ENCODE measurements at places on chromosomes 13 and 19. TPM values are rescaled to one million over a fixed set of nuclear protein-coding genes. Genes with fewer than 3 reads are reported as not detected.

The NCR1 gene
- not detected for total RNA-seq

The CERS1 gene
- 1.5 TPM for total RNA-seq

The RNF225 gene
- under 0.01 TPM for total RNA-seq

The ZNF790 gene
- total RNA-seq, result 9.2 TPM

DNA sequence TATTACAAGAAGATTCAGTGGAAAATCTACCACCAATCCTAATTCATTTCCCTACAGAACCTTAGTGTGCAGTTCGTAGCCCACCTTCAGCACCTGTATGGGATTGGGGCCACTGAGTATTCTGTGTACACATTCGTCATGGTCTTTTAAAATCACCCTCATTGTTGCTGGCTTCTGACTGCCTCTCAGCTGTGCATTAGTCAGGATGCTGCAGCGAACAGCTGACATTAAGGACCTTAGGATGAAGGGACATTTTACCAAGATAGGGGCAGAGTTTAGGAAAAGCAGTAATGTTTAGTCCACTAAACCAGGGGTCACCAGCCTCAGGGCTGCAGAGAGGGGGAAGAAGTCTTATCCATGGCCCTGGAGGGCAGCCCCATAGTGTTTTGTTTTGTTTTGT, 176.5 kb downstream of the COL4A1 start:
- H3K36me3 ChIP-seq, result no peaks in the 10 kb centered on the region
- no peaks in the 10 kb centered on the region for H3K27me3 ChIP-seq
- DNase-seq, result no peak
- no peak overlapping the region for H3K27ac ChIP-seq

- DNase-seq, result peak; percentile 24
- peak within 1 kb of the TSS; percentile 74 for H3K4me3 ChIP-seq
- no peaks in the 10 kb centered on the region for H3K36me3 ChIP-seq
- H3K27ac ChIP-seq, result peak within 1 kb of the TSS; percentile 89
- H3K4me1 ChIP-seq, result peaks cover 7% of the 10 kb centered on the region
- H3K27me3 ChIP-seq, result no peaks in the 10 kb centered on the region
Measured at GRCh38 chr13:27171244-27171826, at the start of gene USP12. USP12 (minus strand) TSS chr13:27171811; CDS start chr13:27171639, 172 bp downstream.

DNA sequence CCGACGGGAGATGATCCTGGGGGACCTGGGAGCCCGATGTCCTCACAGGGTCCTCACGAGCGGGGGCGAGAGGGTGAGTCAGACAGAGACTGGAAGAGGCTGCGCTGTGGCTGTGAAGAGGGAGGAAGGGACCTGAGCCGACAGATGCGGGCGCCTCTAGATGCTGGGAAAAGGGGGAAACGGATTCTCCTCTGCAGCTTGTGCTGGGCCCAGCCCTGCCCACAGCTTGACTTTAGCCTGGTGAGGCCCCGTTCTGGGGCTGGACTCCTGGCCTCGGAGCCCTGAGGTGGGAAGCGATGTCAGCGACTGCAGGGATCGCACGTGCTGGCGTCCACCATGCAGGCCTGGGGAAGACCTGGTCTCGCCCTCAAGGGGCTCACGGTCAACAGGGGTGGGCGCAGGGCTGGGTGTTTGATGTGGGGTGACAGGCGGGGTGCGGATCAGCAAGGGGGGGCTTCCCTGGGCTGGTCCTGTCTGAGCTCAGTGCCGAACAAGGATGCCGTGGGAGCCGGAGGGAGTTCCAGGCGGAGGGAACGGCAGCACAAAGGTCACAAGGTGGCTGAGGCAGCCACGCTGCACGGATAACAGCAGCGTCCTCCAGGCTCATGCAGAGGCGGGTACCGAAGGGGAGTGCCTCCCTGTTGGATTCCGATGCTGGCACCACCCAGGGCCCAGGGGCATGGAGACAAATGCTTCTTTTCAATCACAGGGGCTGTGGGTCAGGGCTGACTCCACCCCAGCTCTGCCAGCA, 31.8 kb downstream of the PIP5K1C start:
- no peak overlapping the region for H3K4me3 ChIP-seq
- peak; percentile 51 for DNase-seq
- H3K36me3 ChIP-seq, result peaks cover 11% of the 10 kb centered on the region
- H3K27me3 ChIP-seq, result no peaks in the 10 kb centered on the region
- no peak overlapping the region for H3K27ac ChIP-seq

DNA sequence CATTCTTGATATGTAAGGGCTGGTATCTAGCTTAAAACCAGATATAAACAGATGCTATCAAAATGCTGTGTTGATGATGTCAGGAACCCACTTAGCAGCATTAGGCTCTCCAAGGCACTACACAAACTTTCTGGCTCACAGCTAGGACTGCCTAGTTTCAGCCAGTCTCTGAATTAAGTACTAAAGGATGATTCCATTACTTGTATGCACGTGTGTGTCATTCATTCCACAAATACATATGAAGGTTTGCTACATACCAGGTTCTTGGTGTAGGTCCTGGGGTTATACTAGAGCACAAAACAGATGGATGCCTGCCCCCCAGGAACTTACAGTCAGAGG, 151.5 kb downstream of the RGCC start:
- peaks cover 14% of the 10 kb centered on the region for H3K4me1 ChIP-seq
- no peak overlapping the region for H3K4me3 ChIP-seq
- no peaks in the 10 kb centered on the region for H3K27me3 ChIP-seq
- peak overlapping the region; percentile 6 for H3K27ac ChIP-seq
- no peaks in the 10 kb centered on the region for H3K36me3 ChIP-seq
- DNase-seq, result peak; percentile 28

GRCh38 chr19:8335343-8336071, 7.6 kb downstream of the KANK3 start:
- no peak overlapping the region for H3K4me3 ChIP-seq
- no peaks in the 10 kb centered on the region for H3K36me3 ChIP-seq
- peaks cover 24% of the 10 kb centered on the region for H3K27me3 ChIP-seq
- no peak overlapping the region for H3K27ac ChIP-seq
- DNase-seq, result no peak

DNA sequence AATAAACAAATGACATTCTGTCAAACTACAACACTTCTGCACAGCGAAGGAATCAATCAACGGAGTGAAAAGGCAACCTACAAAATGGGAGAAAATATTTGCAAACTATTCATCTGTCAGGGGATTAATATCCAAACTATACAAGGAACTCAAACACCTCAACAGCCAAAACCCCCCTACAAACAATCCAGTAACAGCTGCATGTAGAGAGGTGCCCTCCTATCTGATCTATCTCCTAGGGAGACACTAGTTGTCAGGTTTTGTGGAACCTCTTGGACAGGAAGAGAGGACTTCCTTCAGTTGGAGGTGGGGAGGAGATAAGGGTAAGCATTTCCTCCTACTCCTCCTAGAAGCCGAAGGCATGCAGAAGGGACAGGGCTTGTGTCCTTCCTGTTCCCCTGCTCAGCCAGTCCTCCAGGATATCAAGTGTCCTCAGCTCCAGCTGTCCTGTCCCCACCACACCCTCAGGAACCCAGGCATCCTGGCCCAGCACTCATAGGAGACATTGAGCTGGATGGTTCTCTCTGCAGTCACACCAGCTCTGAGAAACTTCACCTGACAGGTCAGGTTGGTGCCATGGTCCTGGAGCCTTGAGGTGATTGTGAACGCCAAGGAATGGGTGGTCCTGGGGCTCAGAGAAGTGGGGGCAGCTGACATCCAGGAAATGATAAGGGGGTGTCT, 9.8 kb upstream of the SIGLEC8 start:
- H3K27me3 ChIP-seq, result no peaks in the 10 kb centered on the region
- H3K4me3 ChIP-seq, result no peak overlapping the region
- H3K27ac ChIP-seq, result no peak overlapping the region
- DNase-seq, result no peak

- no peak overlapping the region for H3K4me3 ChIP-seq
- H3K36me3 ChIP-seq, result no peaks in the 10 kb centered on the region
- no peak overlapping the region for H3K27ac ChIP-seq
- DNase-seq, result no peak
- no peaks in the 10 kb centered on the region for H3K27me3 ChIP-seq
Measured at GRCh38 chr13:112721198-112722104, 31.6 kb downstream of the ATP11A start.

- H3K4me3 ChIP-seq, result no peak overlapping the region
- H3K4me1 ChIP-seq, result no peaks in the 10 kb centered on the region
- H3K36me3 ChIP-seq, result no peaks in the 10 kb centered on the region
- peak; percentile 88 for DNase-seq
- H3K27me3 ChIP-seq, result no peaks in the 10 kb centered on the region
Measured at GRCh38 chr19:35404879-35405622, 34.2 kb downstream of the GPR42 start.

DNA sequence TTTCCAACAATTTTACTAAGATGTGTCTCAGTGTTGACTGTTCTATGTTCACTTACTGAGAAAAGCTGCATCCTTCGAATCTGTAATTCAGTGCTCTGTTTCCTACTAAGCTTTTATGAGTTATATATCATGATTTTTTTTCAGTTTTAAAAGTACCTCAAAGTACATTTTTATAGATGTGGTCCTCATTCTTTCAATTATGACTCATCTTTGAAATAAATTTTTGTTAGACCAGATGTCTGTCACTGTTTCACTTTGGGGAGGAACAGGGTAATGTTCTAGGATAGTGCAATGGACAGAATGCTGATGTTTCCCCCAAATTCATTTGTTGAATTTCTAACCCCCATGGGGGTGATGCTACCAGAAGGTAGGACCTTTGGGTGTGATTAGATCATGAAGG, 74.8 kb downstream of the NALCN start:
- H3K27me3 ChIP-seq, result no peaks in the 10 kb centered on the region
- DNase-seq, result peak; percentile 34
- no peaks in the 10 kb centered on the region for H3K36me3 ChIP-seq
- H3K27ac ChIP-seq, result no peak overlapping the region

DNA sequence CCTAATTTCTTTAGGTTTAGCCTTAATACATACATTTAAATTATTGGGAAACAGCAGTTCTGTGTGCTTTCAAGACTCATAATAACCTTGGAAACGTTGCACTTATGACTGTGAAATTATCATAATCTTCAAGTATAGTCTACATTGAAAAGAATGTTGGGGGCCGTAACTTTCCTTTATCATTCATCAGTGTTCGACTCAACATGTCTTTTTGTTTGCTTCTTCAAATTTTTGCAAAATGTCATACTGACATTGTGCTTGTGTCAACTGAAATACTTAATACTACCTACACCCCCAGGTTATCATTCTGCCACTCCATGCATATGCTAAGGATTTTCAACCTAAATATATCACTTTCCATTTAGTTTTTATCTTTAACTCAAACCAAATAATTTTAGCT, 1562.9 kb downstream of the OLFM4 start:
- no peaks in the 10 kb centered on the region for H3K27me3 ChIP-seq
- H3K36me3 ChIP-seq, result no peaks in the 10 kb centered on the region
- H3K4me1 ChIP-seq, result no peaks in the 10 kb centered on the region

DNA sequence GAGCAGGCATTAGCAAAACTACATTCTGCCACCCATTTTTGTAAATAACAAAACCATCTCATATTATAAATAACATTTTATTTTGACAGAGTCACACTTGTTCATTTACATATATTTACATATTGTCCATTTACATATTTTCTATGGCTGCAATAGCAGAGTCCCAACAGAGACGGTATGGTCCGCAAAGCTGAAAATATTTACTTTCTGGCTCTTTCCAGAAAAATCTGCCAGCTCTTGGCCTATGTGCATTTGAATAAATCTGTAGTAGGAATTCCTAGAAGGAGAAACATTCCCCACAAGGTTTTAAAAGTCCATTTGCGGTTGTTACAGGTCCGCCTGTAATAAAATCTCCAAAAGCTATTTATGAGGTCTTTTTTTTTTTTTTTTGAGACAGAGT, 5.7 kb upstream of the TSPAN16 start:
- H3K27ac ChIP-seq, result no peak overlapping the region
- no peaks in the 10 kb centered on the region for H3K27me3 ChIP-seq
- no peak for DNase-seq
- H3K4me3 ChIP-seq, result no peak overlapping the region
- no peaks in the 10 kb centered on the region for H3K36me3 ChIP-seq

GRCh38 chr19:49114630-49115363, 627 bp downstream of the LIN7B start:
- H3K27me3 ChIP-seq, result no peaks in the 10 kb centered on the region
- peak; percentile 46 for DNase-seq
- peak overlapping the region; percentile 70 for H3K4me3 ChIP-seq
- peaks cover 8% of the 10 kb centered on the region for H3K4me1 ChIP-seq
- peak overlapping the region; percentile 18 for H3K27ac ChIP-seq
- H3K36me3 ChIP-seq, result no peaks in the 10 kb centered on the region

DNA sequence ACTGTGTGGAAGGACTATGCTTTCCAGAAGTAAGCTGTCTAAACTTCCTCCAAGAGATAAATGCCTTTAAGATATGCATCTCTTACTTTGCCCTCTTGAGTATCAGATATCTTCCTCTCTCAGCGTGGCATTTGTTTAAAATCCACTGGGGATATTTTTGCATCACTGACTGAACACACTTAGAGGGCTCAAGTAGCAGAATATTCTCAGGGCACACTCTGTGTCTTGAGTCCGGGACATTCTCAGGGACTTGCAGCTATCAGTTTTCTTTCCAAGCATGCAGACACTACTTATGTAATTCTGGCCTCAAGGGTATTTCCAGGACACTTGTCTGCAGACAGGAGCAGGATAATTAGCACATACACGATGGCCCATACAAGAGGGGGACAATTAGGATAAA, 84.7 kb downstream of the ERCC5 start:
- no peak overlapping the region for H3K27ac ChIP-seq
- H3K4me3 ChIP-seq, result no peak overlapping the region
- H3K36me3 ChIP-seq, result no peaks in the 10 kb centered on the region
